Activated B cell treated with CpG ODN at 0.5 μM for 24 hours (primary cell): ENCODE measurements at places on chromosomes 1 and 21. TPM values are rescaled to one million over a fixed set of nuclear protein-coding genes. Genes with fewer than 3 reads are reported as not detected.

The ADAMTS1 gene
- total RNA-seq, result not detected in 2 replicates

The GPR153 gene
- total RNA-seq, result 0.12 and 0.22 TPM in 2 replicates

The SHISA4 gene
- 0.24 and 0.35 TPM in 2 replicates for total RNA-seq

The LAMTOR5 gene
- 160 and 172 TPM in 2 replicates for total RNA-seq

The PADI2 gene
- total RNA-seq, result 7.2 and 9.9 TPM in 2 replicates

The LMOD1 gene
- not detected in 2 replicates for total RNA-seq

The TRABD2B gene
- total RNA-seq, result not detected in 2 replicates

The AK5 gene
- total RNA-seq, result not detected in 2 replicates

The THEMIS2 gene
- total RNA-seq, result 56.1 and 78.6 TPM in 2 replicates

The NECTIN4 gene
- total RNA-seq, result not detected in 2 replicates

The DNAJB4 gene
- total RNA-seq, result 9.9 and 11.9 TPM in 2 replicates

The NTNG1 gene
- total RNA-seq, result 5.7 and 5.8 TPM in 2 replicates

The HES3 gene
- total RNA-seq, result not detected in 2 replicates

The S100A9 gene
- 2.6 and 4.0 TPM in 2 replicates for total RNA-seq

The AGMAT gene
- 8.1 TPM in 2 replicates for total RNA-seq

The TEX38 gene
- not detected in 2 replicates for total RNA-seq

The SKI gene
- total RNA-seq, result 37.2 and 37.6 TPM in 2 replicates

The DNMT3L gene
- not detected in 2 replicates for total RNA-seq

The TMPRSS3 gene
- 0.22 TPM in 1 of 2 replicates, not detected in the other for total RNA-seq

The DIO1 gene
- total RNA-seq, result not detected in 2 replicates

The TMEM50B gene
- total RNA-seq, result 42.3 and 47.2 TPM in 2 replicates

The TLR5 gene
- total RNA-seq, result not detected in 2 replicates

The BATF3 gene
- 23.5 and 25.2 TPM in 2 replicates for total RNA-seq

The ADGRL4 gene
- total RNA-seq, result not detected in 2 replicates

The LAMTOR2 gene
- total RNA-seq, result 45.9 and 48.0 TPM in 2 replicates

The FAM229A gene
- 7.6 and 11.7 TPM in 2 replicates for total RNA-seq

The ANKRD65 gene
- 0.13 TPM in 1 of 2 replicates, not detected in the other for total RNA-seq
